ENCODE measurements at places on chromosomes 3 and 15. TPM values are rescaled to one million over a fixed set of nuclear protein-coding genes. Genes with fewer than 3 reads are reported as not detected.

Gene PTPN9
- 50.9 TPM for total RNA-seq

- peak; percentile 84 for DNase-seq
These were observed 3.8 kb upstream of the LOXL1 start for GRCh38 chr15:73922186-73923151.

GRCh38 chr3:111915905-111916304 is 56.8 kb downstream of the PHLDB2 start:
- DNase-seq = no peak

GRCh38 chr15:22887157-22887951 is 48.9 kb downstream of the NIPA2 start:
- no peak for DNase-seq

GRCh38 chr15:76674883-76675282 is 230.3 kb downstream of the SCAPER start:
- DNase-seq = no peak

All from endodermal cell (in vitro differentiated cells).